Occipital lobe (tissue), 3 donors: ENCODE measurements at places on chromosomes 7 and 10.

DNA sequence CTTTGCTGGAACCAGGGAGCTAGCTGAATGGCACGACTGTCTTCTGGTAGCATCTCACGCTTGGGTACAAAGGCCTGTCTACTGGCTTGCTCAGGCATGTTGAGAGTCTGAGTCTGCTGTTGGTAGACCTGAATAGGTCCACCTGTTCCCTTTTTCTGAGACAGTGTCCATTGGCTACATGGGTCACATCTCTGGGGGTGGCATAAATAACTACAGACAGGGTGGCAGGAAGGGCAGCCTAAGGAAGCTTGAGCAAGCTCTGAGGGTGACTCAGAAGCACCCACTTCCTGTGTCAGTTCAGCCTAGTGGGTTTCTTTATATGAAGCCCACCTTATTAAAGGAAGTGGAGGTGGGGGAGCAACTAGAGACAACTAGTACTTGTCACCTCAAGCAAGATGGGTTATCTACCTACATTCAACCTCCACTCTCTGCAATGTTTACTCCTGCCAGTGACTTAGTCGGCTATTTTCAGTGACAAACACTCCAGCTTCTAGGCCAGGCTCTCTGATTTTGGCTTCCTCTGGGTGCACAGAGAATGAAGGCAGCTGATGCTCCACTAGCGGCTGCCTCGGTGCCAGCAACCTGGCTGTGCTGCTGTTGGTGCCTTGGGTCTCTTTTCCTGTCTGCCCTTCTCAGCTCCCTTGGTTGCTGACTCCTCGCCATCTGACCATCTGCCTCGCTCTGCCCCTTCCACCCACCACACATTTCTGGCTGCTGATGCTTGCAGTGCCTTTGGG, 5.7 kb upstream of the ZYX start:
- DNase-seq = no peak

- DNase-seq = no peak
These were observed 547.8 kb downstream of the SORCS3 start for GRCh38 chr10:105188737-105189462.

DNA sequence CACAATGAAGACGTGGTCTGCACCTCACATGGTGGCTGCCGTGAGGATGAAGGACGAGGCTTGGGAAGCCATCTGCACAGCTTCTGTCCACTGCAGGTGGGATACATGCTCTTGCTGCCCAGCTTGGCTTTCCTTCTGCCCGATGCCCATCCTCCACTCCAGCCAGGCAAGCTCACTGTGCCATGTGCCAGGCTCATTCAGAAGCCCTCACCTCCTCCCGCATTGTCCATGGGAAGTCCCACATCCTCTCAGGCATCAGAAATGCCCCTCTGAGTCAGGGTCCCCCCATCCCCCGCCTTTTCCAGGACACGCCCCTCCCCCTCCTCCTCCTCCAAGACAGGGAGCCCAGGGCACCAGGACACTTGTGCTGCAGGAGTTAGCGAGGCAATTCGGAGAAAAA, 4.6 kb upstream of the NOM1 start:
- DNase-seq = no peak

- no peak for DNase-seq
These were observed 206.3 kb downstream of the TPK1 start for GRCh38 chr7:144629598-144629997.

GRCh38 chr7:34155220-34155908, 250.0 kb downstream of the BMPER start:
- DNase-seq = no peak

DNA sequence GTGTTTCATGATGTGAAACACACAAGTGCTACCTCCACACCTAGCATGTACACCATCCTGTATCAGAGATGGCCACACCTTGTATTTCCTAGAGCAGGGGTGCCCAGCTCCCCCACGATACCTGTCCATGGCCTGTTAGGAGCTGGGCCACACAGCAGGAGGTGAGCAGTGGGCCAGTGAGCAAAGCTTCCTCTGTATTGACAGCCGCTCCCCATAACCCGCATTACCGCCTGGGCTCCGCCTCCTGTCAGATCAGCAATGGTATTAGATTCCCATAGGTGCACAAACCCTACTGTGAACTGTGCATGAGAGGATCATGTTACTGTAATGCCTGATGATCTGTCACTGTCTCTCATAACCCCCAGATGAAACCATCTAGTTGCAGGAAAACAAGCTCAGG, 145.6 kb upstream of the RNF32 start:
- no peak for DNase-seq

GRCh38 chr10:58797356-58797755, 284.7 kb downstream of the BICC1 start:
- no peak for DNase-seq

DNA sequence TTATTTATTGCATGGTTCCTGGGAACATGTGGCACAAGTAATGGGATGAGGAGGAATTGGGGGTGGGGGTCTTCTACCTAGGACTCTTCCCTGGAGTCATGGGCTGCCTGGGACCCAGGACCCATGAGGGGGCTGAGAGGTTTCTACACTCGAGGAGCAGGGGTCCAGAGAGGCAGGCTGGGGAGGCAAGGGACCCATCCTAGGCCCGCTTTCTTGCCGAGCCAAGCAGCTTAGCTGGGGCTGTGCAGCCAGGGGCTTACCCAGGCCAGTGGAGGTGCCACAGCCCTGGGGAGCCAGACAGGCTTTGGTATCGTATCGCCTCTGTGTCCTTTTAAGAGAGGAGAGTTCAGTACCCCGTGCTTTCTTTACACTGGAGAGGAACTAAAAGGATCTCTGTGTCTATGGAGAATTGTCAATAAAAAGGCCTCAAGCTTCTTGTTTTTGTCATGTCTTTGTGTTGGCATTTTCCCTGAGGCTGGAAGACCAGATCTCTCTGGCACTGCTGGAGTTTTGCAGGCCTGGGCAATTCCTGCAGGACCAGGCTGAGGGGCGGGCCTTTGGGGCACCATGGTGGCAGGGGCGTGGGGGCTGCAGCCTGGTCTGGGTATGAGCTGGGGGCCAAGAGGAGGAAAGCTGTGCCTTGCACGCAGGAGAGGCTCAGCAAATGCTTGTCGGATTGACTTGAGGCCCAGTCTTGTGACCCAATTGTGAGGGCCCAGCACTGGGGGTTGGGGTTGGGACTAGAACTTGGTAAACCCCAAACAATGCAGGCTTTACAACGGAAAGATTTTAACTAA, 11.1 kb downstream of the SFRP5 start:
- no peak for DNase-seq

DNA sequence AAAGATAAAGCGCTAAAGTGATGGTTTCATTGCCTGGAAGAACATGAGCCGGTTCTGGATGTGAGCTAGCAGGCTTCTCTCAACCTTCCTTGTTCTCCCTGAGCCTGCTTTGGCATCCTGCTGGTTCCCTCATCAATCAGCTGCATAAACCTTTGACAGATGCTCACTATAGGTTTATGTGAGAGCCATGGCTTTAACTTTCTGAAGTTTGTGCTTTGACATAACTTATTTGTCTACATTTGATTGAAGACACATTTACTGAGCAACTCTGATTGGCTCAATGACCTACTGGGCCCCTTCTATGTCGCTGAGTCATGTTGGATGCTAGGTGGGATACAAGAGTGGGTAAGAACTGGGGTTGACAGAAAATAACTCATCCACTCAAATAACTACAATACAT, 192.0 kb downstream of the ADAM12 start:
- no peak for DNase-seq

- no peak for DNase-seq
These were observed 5.3 kb downstream of the SH3PXD2A start for GRCh38 chr10:103849880-103850571.

- no peak for DNase-seq
These were observed 118.1 kb downstream of the ZNF365 start for GRCh38 chr10:62492012-62492869.

GRCh38 chr10:60963441-60964256, 19.7 kb upstream of the RHOBTB1 start:
- DNase-seq = no peak

GRCh38 chr10:9957351-9957750, 1060.3 kb upstream of the CELF2 start:
- no peak for DNase-seq

- no peak for DNase-seq
These were observed 25.1 kb downstream of the TBXAS1 start for GRCh38 chr7:139854124-139854511.

GRCh38 chr10:856416-857157, 74.9 kb downstream of the LARP4B start:
- no peak for DNase-seq

GRCh38 chr7:80533287-80533686, 21.4 kb upstream of the GNAT3 start:
- no peak for DNase-seq

DNA sequence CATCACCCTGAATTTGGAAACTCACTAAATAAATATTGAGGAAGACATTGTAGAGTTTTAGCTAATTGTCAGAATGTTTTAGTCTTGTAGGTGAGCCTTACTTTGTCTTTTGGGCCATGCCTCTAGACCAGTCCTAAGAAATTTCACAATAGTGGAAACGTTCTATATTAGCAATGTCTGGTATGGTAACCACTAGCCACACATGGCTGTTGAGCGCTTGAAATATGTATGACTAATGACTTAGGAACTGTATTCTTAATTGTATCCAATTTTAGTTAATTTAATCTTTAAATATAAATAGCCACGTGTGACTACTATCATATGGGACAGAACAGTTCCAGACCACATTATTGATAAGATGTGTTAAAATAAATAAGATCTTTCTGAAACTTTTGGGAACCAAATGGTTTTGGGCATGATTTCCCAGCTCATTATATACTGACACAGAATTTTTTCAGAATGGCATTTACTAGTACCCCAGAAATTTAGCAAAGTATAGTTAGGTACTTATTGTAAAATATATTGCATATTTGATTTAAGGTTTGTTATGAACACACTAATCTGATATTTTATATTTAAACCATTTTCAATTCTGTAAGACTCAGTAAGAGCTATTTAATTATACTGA, 95.0 kb downstream of the VPS50 start:
- DNase-seq = no peak

DNA sequence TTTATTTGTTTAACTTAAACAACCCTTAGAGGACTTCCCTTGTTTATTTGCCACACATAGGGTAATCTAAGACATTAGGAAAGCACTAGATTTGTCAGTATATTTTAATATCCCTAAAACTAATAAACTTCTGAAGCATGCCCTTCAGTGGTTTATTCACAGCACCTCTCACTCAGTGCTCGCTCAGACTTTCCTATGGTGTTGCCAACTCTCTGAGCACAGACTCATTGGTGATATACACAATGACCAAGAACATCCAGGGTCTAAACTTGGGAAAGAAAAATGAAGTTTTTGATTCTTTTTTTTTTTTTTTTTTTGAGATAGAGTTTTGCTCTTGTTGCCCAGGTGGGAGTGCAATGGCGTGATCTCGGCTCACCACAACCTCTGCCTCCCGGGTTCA, 82.2 kb downstream of the RAB11FIP2 start:
- no peak for DNase-seq

- no peak for DNase-seq
These were observed 22.5 kb downstream of the CH25H start for GRCh38 chr10:89184638-89185037.

- no peak for DNase-seq
These were observed 53.2 kb downstream of the STK17A start for GRCh38 chr7:43636093-43636492.

- DNase-seq = no peak
These were observed 60.2 kb downstream of the MPP7 start for GRCh38 chr10:28242555-28243204.

DNA sequence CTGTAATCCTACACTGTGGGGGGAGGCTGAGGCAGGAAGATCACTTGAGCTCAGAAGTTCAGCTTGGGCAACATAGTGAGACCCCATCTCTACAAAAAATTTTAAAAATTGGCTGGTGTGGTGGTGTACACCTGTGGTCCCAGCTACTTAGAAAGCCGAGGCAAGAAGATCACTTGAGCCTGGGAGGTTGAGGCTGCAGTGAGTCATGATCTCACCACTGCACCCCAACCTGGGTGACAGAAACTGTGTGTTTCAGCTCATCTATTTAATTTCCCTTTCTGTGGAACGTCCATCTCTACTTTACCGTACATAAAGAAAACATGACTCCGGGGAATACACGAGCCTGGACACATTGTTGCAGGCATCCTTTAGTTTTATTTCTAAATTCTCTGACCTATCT, 354.6 kb upstream of the PLXDC2 start:
- DNase-seq = no peak

DNA sequence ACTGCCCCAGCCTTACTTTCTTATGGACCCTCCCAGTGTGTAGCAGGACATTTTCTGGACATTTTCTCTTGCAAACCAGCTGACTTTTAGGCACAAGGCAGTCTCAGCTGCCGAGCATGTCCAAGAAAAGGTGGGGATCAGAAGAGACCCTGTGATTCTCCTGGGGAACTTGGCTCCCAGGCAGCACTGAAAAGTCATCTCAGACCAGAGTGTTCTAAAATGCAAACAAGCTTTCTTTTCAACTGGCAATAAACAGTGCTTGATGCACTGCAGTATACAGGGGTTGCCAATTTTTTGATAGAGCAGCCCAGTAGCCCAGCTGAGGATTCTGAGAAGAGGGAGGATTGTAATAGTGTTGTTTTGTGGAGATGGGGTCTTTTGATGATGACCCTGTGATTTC, 168.0 kb upstream of the PHYHIPL start:
- no peak for DNase-seq

- DNase-seq = peak; percentile 44
These were observed 49.9 kb upstream of the SH2B2 start for GRCh38 chr7:102236592-102237287.

DNA sequence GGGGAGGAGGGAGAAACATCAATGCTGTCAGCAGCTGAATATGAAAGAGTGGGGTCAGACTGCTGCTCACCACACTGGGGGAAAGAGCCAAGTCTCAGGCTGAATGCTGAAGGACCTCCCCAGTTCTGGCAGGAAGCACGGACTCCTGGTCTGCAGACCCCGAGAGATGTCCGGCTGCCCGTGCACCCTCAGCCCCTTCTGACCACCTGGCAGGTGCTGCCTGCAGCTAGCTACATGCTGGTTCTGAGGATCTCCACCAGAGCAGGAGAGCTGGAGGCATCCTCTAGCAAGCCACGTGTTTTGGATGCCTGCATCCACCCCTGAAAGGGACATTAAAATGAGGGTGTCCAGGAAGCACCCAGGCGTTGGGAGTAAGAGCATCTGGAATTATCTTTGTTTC, 74.2 kb downstream of the HTR5A start:
- no peak for DNase-seq

DNA sequence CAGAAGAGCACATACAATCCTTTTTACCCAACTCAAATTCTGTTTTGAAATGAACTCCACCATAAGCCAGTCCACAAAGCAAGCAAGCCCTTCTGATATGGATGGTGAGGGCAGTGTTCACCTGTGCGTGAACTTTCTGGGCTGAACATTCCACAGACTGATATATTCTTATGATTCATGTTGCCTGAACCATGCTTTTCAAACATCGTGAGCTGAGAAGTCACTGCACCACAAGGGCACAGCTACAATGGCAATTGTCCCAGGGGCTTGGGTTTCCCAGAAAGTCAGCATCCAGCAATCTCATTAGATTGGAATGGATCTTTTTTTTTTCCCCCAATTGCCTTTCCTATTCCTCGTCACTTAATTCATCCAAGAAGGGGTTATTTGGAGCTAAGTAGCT, 86.9 kb upstream of the ZNF438 start:
- no peak for DNase-seq
